ENCODE measurements at places on chromosomes 3 and 15. TPM values are rescaled to one million over a fixed set of nuclear protein-coding genes. Genes with fewer than 3 reads are reported as not detected.

Gene RNF13
- total RNA-seq = 91.4 TPM

Gene NR1I2
- total RNA-seq = not detected

Gene HAPLN3
- 20.0 TPM for total RNA-seq

- DNase-seq = peak; percentile 12
Observed at GRCh38 chr15:53384417-53384816, 375.0 kb downstream of the WDR72 start.

DNA sequence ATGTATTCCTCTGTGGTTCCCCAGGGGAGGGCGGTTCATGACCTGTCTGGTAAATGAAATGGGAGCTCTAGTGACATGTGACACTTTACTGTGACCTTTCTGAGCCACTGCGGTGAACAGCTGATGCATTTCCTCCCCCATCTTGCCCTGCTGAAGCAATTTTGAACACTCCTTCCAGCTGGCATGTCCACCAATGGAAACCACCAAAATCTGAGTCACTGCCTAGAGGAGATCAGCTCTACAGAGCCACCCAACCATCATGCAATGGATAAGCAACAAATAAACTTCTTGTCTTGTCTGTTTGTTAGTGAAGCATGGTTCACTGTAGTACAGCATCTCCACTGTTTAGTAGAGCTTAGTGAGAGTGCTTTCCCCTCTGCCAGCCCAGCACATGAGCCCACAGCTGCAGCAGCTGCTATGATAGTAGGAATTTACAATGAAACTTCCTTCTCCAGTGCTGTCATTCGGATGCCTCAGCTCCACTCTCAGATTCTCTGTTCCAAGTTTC lies 479.4 kb downstream of the NTRK3 start:
- DNase-seq = peak; percentile 81

DNA sequence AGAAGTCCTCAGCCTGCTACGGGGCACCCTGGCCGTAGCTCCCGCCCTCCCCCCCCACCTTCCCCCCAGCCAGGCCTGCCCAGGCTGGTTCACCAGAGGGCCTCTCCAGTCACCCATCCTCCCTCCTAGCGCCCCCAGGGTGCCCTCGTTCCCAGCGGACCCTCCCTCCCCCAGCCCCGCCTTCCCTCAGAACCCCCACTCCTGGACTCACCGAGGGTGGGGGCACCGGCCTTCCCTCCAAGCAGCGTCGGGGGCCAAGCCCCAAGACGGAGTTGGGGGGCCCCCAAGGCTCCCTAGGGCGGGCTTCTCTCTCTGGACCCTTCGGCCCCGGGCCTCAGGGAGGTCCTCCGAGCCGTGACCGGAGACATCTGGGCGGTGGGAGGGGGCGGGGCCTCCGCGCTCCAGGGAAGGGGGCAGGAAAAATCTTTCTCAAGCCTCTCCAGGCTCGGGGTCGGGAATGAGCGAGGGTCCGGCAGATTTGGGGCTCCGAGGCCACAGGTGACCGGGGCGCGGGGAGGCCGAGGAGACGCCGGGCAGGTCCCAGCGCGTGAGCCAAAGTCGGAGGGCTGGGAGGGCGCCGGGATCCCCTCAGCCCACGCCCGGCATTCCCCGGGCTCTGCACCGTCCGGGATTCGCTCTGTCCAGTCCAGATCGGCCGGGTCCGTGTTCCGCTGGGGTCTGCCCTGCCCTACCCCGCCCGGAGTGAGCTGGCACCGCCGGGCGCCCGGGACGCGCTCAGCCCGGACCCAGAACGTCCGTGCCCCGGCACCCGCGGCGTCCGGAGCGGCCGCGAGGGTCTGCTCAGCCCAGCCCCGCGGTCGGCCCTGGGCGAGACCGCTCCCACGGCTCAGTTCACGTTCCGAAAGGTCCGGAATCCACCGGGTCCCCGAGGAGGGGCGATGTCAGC lies 999 bp downstream of the INSYN1 start:
- no peak for DNase-seq

- DNase-seq = peak; percentile 96
Observed at GRCh38 chr3:49939858-49940666, at the start of gene RBM6. Gene RBM6 (plus strand): TSS chr3:49940150. CDS start chr3:49962642, 22,492 bp downstream.

- DNase-seq = no peak
Observed at GRCh38 chr3:193095366-193095765, 145.7 kb upstream of the PLAAT1 start.

DNA sequence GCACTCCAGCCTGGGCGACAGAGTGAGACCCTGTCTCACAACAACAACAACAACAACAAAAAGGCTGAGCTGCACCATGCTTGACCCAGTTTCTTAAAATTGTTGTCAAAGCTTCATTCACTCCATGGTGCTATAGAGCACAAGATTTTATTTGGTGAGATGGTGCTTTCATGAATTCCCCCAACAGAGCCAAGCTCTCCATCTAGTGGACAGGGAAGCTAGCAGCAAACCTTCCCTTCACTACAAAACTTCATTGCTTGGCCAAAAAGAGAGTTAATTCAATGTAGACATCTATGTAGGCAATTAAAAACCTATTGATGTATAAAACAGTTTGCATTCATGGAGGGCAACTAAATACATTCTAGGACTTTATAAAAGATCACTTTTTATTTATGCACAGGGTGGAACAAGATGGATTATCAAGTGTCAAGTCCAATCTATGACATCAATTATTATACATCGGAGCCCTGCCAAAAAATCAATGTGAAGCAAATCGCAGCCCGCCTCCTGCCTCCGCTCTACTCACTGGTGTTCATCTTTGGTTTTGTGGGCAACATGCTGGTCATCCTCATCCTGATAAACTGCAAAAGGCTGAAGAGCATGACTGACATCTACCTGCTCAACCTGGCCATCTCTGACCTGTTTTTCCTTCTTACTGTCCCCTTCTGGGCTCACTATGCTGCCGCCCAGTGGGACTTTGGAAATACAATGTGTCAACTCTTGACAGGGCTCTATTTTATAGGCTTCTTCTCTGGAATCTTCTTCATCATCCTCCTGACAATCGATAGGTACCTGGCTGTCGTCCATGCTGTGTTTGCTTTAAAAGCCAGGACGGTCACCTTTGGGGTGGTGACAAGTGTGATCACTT lies 2.0 kb downstream of the CCR5 start:
- no peak for DNase-seq

Measured in Caki2 (cell line).